ENCODE measurements at places on chromosomes 4 and X.

GRCh38 chr4:105686571-105686970 lies 21.9 kb downstream of the INTS12 start:
- H3K27me3 ChIP-seq: no peaks in the 10 kb centered on the region
- H3K4me1 ChIP-seq: peaks cover 9% of the 10 kb centered on the region
- no peak overlapping the region for H3K4me3 ChIP-seq
- no peak for DNase-seq

- H3K4me1 ChIP-seq: no peaks in the 10 kb centered on the region
- no peaks in the 10 kb centered on the region for H3K36me3 ChIP-seq
- no peak overlapping the region for H3K4me3 ChIP-seq
- DNase-seq: no peak
- H3K27me3 ChIP-seq: peaks cover 8% of the 10 kb centered on the region
Measured at GRCh38 chr4:99633772-99634171, 23.9 kb downstream of the C4orf54 start.

GRCh38 chr4:180665994-180666824 lies 1577.0 kb upstream of the TENM3 start:
- peak; percentile 0 for DNase-seq
- H3K27me3 ChIP-seq: peaks cover 2% of the 10 kb centered on the region
- no peaks in the 10 kb centered on the region for H3K36me3 ChIP-seq
- no peak overlapping the region for H3K4me3 ChIP-seq

GRCh38 chrX:67893931-67894330 lies 350.1 kb downstream of the AR start:
- no peaks in the 10 kb centered on the region for H3K27me3 ChIP-seq
- H3K36me3 ChIP-seq: no peaks in the 10 kb centered on the region
- DNase-seq: no peak
- no peak overlapping the region for H3K27ac ChIP-seq

DNA sequence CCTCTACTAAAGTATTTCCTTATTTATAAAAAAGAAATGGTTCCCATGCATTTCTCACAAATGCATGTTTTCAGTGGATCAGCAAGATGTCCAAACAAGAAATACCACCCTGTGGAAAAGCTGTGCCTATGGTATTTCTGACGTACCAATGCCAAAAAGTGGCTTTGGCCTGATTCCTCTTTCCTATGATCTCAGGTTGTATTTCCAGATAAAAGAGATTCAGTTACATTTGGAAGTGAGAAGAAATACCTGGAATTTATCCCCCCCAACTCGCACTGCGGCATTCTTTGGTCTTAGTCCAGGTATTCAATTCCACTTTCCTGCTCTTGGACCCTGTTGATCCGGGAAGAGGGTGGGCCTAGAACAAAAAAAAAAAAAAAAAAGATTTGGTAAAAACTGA lies 815.9 kb upstream of the FRG1 start:
- DNase-seq: no peak
- no peak overlapping the region for H3K27ac ChIP-seq
- no peaks in the 10 kb centered on the region for H3K36me3 ChIP-seq
- H3K4me3 ChIP-seq: no peak overlapping the region

GRCh38 chr4:113838460-113838859 lies 76.9 kb upstream of the CAMK2D start:
- DNase-seq: no peak
- peaks cover 3% of the 10 kb centered on the region for H3K27me3 ChIP-seq
- no peak overlapping the region for H3K27ac ChIP-seq
- H3K4me3 ChIP-seq: no peak overlapping the region

DNA sequence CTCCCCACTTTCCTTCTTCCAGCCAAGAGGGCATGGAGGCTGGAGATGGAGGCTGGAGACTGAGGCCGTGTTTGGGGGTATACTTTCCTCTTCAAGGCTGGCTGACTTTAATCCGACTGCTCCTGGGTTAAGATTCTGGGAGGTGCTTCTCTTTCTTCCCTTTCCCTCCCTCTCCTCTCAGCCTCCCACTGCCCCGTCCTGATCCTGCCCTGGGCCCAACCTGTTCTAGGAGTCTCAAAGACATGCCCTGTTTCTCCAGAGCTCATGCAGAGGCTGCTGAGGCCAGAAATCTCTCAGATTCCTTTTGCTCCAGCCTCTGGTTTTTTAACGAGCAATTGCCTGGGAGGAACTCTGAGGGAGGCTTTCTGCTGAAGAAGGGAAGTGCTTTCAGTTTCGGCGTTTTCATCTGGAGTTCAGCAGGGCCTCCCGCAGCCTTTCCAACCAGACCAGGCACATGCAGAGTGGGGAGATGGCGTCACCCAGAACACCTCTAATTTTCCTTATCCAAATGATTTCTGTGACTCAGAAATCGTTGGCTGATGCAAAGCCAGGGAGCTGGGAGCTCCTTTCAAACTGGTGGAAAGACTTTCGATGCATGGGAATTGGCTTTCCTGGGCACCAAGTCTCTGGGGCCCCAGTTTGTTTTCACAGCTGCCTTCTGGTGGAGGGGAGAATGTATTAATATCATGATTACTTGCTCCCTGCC lies 34.5 kb upstream of the FAM9C start:
- no peak for DNase-seq
- H3K27ac ChIP-seq: peak overlapping the region; percentile 14
- H3K4me3 ChIP-seq: no peak overlapping the region
- H3K27me3 ChIP-seq: no peaks in the 10 kb centered on the region
- peaks cover 4% of the 10 kb centered on the region for H3K36me3 ChIP-seq
- peaks cover 65% of the 10 kb centered on the region for H3K4me1 ChIP-seq

- no peak overlapping the region for H3K27ac ChIP-seq
- H3K4me1 ChIP-seq: no peaks in the 10 kb centered on the region
- DNase-seq: no peak
- H3K4me3 ChIP-seq: no peak overlapping the region
- no peaks in the 10 kb centered on the region for H3K36me3 ChIP-seq
Measured at GRCh38 chrX:47297874-47298273, 65.1 kb downstream of the USP11 start.

DNA sequence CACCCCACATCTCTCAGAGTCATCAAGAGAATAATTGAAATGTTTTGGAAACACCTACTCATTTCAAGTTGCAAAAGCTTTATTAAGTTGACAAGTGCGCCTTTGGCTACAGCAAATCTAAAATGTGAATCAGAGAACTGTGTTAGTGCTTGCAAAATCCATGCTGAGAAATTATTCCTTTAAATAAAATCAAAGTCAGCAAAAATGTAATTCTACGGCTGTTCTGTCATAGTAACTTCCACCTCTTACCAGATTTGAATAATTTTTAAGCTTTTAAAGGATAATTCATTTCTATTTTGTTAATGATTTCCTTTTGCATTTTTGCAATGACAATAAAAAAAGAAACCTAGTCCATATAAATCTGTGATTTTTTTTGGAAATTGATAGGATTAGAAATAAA lies 1779.1 kb downstream of the STIM2 start:
- H3K27ac ChIP-seq: no peak overlapping the region
- H3K4me1 ChIP-seq: no peaks in the 10 kb centered on the region
- no peak overlapping the region for H3K4me3 ChIP-seq
- no peak for DNase-seq
